Muscle of leg (tissue), 16 donors: ENCODE measurements at places on chromosomes 5 and 9. TPM values are rescaled to one million over a fixed set of nuclear protein-coding genes. Genes with fewer than 3 reads are reported as not detected.

EPB41L4A gene
- 8.3 TPM for polyA plus RNA-seq

PELO gene
- polyA plus RNA-seq, result 15.4 TPM

B4GALT1 gene
- polyA plus RNA-seq, result 43.8 TPM

TRAPPC13 gene
- 19.3 TPM for polyA plus RNA-seq

DNA sequence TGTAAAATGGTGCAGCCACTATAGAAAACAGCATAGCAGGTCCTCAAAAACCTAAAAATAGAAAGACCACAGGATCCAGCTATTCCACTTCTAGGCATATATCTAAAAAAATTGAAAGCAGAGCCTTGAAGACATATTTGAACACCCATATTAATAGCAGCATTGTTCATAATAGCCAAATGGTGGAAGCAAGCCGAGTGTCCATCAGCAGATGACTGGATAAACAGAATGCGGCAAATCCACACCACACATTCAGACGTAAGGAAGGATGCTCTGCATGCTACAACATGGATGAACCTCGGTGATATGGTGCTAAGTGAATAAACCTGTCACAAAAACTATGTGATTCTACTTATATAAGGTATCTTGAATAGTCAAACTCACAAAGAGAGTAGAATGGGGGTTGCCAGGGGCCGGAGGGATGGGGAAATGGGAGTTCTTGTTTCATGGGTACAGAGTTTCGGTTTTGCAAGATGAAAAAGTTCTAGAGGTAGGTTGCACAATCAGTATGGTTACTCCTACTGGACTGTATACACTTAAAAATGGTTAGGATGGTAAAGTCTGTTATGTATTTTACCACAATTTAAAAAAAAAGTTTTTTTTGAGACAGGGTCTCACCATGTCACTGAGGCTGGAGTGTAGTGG is 17.1 kb upstream of the HSD17B3 start:
- DNase-seq, result no peak
- H3K27ac ChIP-seq, result no peak overlapping the region
- H3K4me3 ChIP-seq, result no peak overlapping the region
- no peaks in the 10 kb centered on the region for H3K36me3 ChIP-seq
- H3K27me3 ChIP-seq, result no peaks in the 10 kb centered on the region
- no peaks in the 10 kb centered on the region for H3K4me1 ChIP-seq

- H3K27me3 ChIP-seq, result peaks cover 5% of the 10 kb centered on the region
- no peak overlapping the region for H3K4me3 ChIP-seq
- H3K4me1 ChIP-seq, result no peaks in the 10 kb centered on the region
These were observed 30.0 kb upstream of the FGD3 start for GRCh38 chr9:92917176-92917800.

- no peak for DNase-seq
- H3K4me3 ChIP-seq, result no peak overlapping the region
- no peaks in the 10 kb centered on the region for H3K4me1 ChIP-seq
- H3K27ac ChIP-seq, result no peak overlapping the region
- no peaks in the 10 kb centered on the region for H3K27me3 ChIP-seq
These were observed 151.0 kb upstream of the PAPPA start for GRCh38 chr9:116002624-116003023.

GRCh38 chr9:125995706-125996105 is 248.5 kb downstream of the PBX3 start:
- no peaks in the 10 kb centered on the region for H3K4me1 ChIP-seq
- H3K27ac ChIP-seq, result no peak overlapping the region

GRCh38 chr5:81183811-81184748 is 49.0 kb upstream of the CKMT2 start:
- H3K27ac ChIP-seq, result no peak overlapping the region
- no peak overlapping the region for H3K4me3 ChIP-seq
- peaks cover 4% of the 10 kb centered on the region for H3K4me1 ChIP-seq
- no peaks in the 10 kb centered on the region for H3K36me3 ChIP-seq
- H3K27me3 ChIP-seq, result no peaks in the 10 kb centered on the region

- no peaks in the 10 kb centered on the region for H3K4me1 ChIP-seq
- no peaks in the 10 kb centered on the region for H3K36me3 ChIP-seq
- H3K4me3 ChIP-seq, result no peak overlapping the region
These were observed 350.6 kb downstream of the MLLT3 start for GRCh38 chr9:20271723-20272122.
